ENCODE measurements at places on chromosomes 7 and 10. TPM values are rescaled to one million over a fixed set of nuclear protein-coding genes. Genes with fewer than 3 reads are reported as not detected.

DNA sequence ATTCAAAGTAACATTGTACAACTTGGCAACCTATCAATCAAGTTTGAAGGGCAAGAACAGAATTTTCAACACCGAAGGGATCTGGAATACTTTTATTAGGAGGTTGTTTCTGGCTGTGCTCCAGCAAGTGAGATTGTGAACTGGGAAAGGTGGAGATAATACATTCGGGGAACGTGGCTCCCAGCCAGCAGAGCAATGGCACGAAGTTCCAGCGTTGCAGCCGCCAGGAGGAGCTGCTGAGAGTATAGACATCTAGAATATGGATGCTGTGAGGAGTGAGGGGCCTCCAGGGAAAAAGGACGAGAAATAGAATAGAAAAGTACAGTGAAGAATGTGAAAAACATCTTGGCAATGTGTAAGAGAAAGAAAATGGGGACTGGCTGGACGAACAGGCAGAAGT, 69.5 kb downstream of the TCERG1L start:
- H3K4me1 ChIP-seq, result no peaks in the 10 kb centered on the region
- peak; percentile 74 for DNase-seq
- no peak overlapping the region for H3K27ac ChIP-seq
- H3K36me3 ChIP-seq, result no peaks in the 10 kb centered on the region
- no peak overlapping the region for H3K4me3 ChIP-seq

GRCh38 chr10:57786850-57787750, 480.6 kb downstream of the IPMK start:
- no peaks in the 10 kb centered on the region for H3K4me1 ChIP-seq
- no peak overlapping the region for H3K27ac ChIP-seq

Gene TAX1BP1
- 45.6 TPM for total RNA-seq

GRCh38 chr7:91264046-91264923, at the start of gene FZD1:
FZD1 (plus strand) TSS chr7:91264433; CDS start chr7:91264881, 448 bp downstream.
- no peaks in the 10 kb centered on the region for H3K36me3 ChIP-seq
- peaks cover 11% of the 10 kb centered on the region for H3K4me1 ChIP-seq
- peak; percentile 98 for DNase-seq
- peak within 1 kb of the TSS; percentile 95 for H3K27ac ChIP-seq
- H3K27me3 ChIP-seq, result no peaks in the 10 kb centered on the region

Gene CYP3A4
- total RNA-seq, result 7.1 TPM

GRCh38 chr10:43376046-43376635, 4.7 kb downstream of the FXYD4 start:
- no peak for DNase-seq
- no peaks in the 10 kb centered on the region for H3K27me3 ChIP-seq
- H3K4me3 ChIP-seq, result no peak overlapping the region
- no peak overlapping the region for H3K27ac ChIP-seq
- no peaks in the 10 kb centered on the region for H3K36me3 ChIP-seq

Gene TYW1B
- 1.9 TPM for total RNA-seq

GRCh38 chr10:78476844-78477243, 443.2 kb downstream of the RPS24 start:
- H3K4me3 ChIP-seq, result no peak overlapping the region
- DNase-seq, result no peak
- no peaks in the 10 kb centered on the region for H3K36me3 ChIP-seq

DNA sequence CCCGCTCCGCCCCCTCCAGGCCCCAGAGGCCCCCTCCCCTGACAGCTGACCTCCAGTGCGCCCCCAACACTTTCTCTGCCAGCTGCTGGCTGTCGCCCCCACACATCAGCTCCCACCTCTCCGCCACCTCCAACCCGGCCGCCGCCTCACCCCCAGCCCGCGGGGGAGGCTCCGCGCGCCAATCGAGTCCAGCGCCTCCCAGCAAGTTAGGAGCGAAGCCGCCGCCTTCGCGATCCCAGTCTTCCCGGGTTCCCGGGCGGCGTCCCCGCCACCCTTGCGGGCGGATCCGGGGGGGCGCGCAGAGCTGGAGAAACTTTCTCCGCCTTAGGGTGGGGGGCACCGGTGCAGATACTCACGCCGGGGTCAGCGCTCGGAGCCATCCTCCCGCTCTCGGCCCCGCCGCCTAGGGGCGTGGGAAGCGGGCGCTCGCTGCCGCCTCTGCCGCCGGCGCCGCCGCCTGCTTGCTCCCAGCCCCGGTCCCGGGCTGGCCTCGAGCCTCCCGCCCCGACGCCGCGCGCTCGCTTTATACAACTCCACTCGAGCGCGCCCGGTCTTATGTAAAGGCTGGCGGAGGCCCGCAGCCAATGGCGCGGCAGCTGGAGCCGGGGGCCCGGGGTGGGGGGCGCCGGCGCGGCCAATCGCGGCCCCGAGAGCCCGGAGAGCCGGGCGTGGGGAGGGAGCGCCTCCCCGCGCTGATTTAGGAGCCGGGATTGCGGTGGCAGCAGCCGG, at the start of gene CRTAC1:
Gene CRTAC1, minus strand, starts transcription at position 529 of the 729 bp plus-strand sequence. Its CDS starts 149 bp downstream, at position 380.
- H3K4me3 ChIP-seq, result peak within 1 kb of the TSS; percentile 47
- no peaks in the 10 kb centered on the region for H3K36me3 ChIP-seq
- peak; percentile 38 for DNase-seq
- no peaks in the 10 kb centered on the region for H3K4me1 ChIP-seq

Gene TMEM140
- total RNA-seq, result 4.4 TPM

Gene TET1
- total RNA-seq, result 1.3 TPM

DNA sequence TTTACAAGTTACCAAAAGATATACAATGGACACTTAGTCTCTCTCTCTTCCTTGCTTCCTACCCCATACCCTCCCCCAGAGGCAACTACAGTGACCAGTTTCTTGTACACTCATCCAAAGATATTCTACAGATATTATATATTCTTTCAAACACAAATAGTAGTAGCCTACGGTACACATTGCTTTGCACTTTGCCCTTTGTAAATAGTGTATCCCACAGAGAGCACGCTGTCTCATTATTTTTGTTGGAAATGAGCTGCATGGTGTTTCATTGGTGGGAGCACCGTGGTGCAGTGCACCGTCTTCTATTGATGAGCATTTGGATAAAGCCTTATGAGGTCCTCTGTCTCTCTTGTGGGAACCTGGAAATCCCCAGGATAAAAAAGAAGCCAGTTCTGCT, 24.2 kb downstream of the STRA8 start:
- no peak overlapping the region for H3K27ac ChIP-seq
- H3K36me3 ChIP-seq, result no peaks in the 10 kb centered on the region
- no peak for DNase-seq
- no peaks in the 10 kb centered on the region for H3K4me1 ChIP-seq

Gene UTF1
- not detected for total RNA-seq

DNA sequence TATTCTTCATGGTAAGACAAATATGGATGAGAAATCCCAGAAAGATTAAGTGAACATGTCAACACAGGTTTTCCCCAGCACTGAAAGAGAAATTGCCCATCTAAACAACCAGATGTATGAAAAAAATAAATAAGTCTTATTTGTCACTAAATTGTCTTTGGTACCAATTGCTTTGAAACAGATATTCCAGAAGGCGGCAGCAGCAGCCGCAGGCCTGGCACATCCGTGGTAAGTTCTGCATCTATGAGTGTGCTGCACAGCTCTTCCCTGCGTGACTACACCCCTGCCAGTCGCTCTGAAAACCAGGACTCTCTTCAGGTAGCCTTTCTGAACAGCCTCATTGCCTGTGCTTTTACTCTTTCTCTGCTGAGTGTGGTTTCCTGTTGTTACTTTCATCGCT, 49.7 kb upstream of the GATAD1 start:
- H3K4me3 ChIP-seq, result no peak overlapping the region
- no peaks in the 10 kb centered on the region for H3K27me3 ChIP-seq
- H3K4me1 ChIP-seq, result no peaks in the 10 kb centered on the region
- H3K27ac ChIP-seq, result no peak overlapping the region

- H3K27me3 ChIP-seq, result no peaks in the 10 kb centered on the region
- no peaks in the 10 kb centered on the region for H3K4me1 ChIP-seq
- no peak overlapping the region for H3K4me3 ChIP-seq
- H3K27ac ChIP-seq, result no peak overlapping the region
- no peaks in the 10 kb centered on the region for H3K36me3 ChIP-seq
These were observed 18.7 kb upstream of the CD36 start for GRCh38 chr7:80619741-80620140.

Gene CPA5
- not detected for total RNA-seq

DNA sequence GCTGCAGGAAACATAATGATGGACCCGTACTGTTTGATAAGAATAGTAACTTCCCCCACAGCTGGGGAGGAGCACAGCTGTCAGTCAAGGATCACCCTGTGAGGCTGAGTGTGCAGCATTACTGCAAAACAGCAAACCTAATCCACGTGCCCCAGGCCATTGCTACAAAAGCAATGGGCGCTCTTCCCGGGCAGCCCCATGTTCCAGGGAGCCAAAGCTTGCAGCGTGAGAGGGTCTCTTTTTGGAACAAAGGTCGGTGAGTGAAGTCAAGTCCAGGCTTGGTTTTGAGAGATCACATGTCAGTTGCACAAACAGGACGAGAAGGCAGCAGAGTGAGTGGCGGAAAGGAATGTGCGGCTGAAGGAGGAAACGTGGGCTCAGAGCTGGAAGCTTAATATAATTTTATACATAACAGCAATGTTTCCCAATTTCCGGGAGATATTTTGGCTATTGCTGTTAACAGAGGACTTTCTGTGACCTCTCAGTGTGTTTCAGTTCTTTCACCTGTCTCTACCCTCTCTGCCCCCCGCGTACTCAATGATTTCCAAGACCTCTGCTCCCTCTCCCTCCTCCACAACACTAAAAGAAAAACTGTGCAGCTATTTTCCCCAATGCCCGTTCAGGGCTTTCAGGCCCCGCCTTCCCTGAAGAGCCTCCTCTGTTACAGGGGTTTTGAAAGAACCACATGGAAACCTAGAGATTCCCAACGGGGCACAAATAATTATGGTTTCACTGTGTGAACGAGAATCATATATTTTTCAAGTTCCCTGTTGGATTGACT, 128.9 kb downstream of the MTPAP start:
- H3K27me3 ChIP-seq, result peaks cover 3% of the 10 kb centered on the region
- no peak for DNase-seq
- no peaks in the 10 kb centered on the region for H3K4me1 ChIP-seq
- no peaks in the 10 kb centered on the region for H3K36me3 ChIP-seq
- no peak overlapping the region for H3K27ac ChIP-seq
- peak overlapping the region; percentile 10 for H3K4me3 ChIP-seq

Gene WDFY4
- 1.1 TPM for total RNA-seq

GRCh38 chr10:24929056-24929544, 23.3 kb downstream of the PRTFDC1 start:
- no peak for DNase-seq
- no peaks in the 10 kb centered on the region for H3K4me1 ChIP-seq
- no peaks in the 10 kb centered on the region for H3K27me3 ChIP-seq
- no peaks in the 10 kb centered on the region for H3K36me3 ChIP-seq
- no peak overlapping the region for H3K4me3 ChIP-seq
- no peak overlapping the region for H3K27ac ChIP-seq

- H3K4me1 ChIP-seq, result no peaks in the 10 kb centered on the region
- no peak overlapping the region for H3K4me3 ChIP-seq
- H3K27ac ChIP-seq, result no peak overlapping the region
- no peak for DNase-seq
- H3K36me3 ChIP-seq, result no peaks in the 10 kb centered on the region
- H3K27me3 ChIP-seq, result no peaks in the 10 kb centered on the region
These were observed 14.6 kb upstream of the USP6NL start for GRCh38 chr10:11626071-11626470.

Gene MYH16
- total RNA-seq, result 0.09 TPM

Gene HOXA7
- total RNA-seq, result not detected

DNA sequence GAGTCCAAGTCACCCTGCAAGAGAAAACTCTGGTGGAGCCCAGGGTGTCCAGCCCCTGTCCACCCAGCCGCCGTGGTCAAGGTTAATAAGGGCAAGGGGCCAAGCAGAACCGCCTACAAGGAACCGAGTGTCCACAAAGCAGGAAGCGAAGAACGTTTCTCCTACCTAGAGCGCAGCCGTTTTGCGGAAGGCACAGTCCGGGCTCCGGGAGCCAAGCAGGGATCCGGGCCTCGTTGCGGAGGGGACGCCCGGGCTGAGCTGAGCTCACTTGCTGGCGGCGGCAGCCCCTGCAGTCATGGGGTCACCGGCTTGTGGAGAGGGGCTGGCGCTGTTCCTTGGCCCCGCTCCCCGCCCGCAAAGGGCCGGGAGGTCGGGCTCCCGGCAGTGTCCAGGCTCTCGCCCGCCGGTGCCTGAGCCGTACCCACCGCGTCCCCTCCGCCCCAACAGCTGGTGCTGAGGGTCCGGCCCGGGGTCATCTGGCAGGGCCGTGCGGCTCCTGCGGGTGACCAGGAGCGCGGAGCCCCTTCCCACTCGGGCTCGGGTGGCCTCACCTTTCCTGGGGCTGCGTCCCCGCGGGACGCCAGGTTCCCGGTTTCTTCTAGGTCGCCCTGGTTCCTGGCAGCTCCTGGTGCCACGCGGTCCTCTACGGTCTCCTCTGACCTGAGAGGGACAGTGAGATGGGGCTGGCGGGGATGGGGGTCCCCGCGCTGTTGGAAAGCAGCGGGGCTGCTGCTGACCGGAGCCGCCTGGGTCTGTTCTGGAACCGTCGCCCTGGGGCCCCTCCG, 14.0 kb upstream of the ZNF273 start:
- H3K36me3 ChIP-seq, result no peaks in the 10 kb centered on the region
- H3K4me1 ChIP-seq, result no peaks in the 10 kb centered on the region
- DNase-seq, result peak; percentile 35
- no peak overlapping the region for H3K27ac ChIP-seq

GRCh38 chr10:129122846-129123245, 344.2 kb upstream of the MGMT start:
- no peak for DNase-seq
- H3K27me3 ChIP-seq, result no peaks in the 10 kb centered on the region
- no peak overlapping the region for H3K4me3 ChIP-seq
- no peak overlapping the region for H3K27ac ChIP-seq
- no peaks in the 10 kb centered on the region for H3K4me1 ChIP-seq
- H3K36me3 ChIP-seq, result no peaks in the 10 kb centered on the region

- H3K27ac ChIP-seq, result no peak overlapping the region
- no peaks in the 10 kb centered on the region for H3K4me1 ChIP-seq
- no peak overlapping the region for H3K4me3 ChIP-seq
- no peak for DNase-seq
These were observed 34.5 kb upstream of the GSAP start for GRCh38 chr7:77450613-77451012.

DNA sequence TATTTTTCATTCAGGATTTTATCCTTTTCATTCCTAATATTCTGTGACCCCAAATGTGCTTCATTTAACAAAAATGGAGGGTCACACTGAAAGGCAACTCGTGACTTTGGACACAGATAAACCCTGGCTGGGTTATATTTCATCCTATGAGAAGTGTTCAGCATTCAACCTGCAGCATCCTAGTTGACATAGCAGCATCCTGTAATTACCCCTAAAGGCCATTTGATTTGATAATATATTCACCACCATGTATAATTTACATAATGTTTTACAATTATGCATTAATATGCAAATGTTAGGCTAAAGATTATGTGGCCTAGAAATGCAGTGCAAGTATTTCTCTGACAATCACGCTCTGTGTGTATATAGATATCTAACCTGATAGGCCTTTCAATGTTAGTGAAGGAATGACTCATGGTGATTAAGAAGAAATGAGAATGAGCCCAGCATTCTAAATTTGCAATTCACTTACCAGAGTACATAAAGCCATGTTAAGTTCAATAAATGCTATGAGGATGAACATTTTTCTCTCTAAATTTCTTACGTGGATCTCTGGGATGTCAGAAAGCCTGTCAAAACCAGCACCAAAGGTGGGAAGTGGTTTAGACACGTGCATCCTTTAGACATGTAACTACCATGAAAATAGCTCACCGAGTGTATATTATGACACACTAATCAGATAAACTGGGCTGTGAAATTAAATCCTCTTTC, 337.7 kb upstream of the AOAH start:
- no peak for DNase-seq
- H3K36me3 ChIP-seq, result no peaks in the 10 kb centered on the region
- no peaks in the 10 kb centered on the region for H3K4me1 ChIP-seq
- H3K27ac ChIP-seq, result no peak overlapping the region
- no peak overlapping the region for H3K4me3 ChIP-seq

- H3K36me3 ChIP-seq, result no peaks in the 10 kb centered on the region
- no peak for DNase-seq
- H3K27ac ChIP-seq, result no peak overlapping the region
- H3K4me3 ChIP-seq, result no peak overlapping the region
- peaks cover 7% of the 10 kb centered on the region for H3K4me1 ChIP-seq
These were observed 75.2 kb upstream of the NPVF start for GRCh38 chr7:25303281-25304181.

All from pancreas (tissue), 10 donors.